ENCODE measurements at places on chromosomes 2 and 18.

- DNase-seq, result no peak
These were observed 1.6 kb downstream of the MROH2A start for GRCh38 chr2:233779722-233780121.

DNA sequence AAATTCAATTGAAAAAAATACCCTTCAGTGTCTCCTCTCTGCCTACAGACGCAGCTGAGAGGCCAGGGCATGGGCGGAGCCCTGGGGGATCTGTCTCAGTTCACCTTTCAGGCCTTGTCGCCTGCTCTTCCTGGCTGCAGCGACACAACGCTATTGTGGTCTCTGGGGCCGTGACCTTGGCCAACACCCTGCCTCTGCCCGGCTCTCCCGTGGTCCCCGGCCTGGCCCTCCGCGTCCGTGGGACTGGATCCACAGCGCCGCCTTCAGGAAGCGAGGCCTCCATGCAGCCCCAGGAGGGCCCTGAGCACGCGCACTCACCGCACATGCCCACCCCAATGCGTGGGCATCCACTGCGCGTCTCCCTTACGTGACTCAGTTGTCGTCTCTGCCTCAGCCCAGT lies 81.1 kb downstream of the MRPS9 start:
- peak; percentile 23 for DNase-seq

- DNase-seq, result peak; percentile 79
These were observed 26.1 kb downstream of the CDC42EP3 start for GRCh38 chr2:37645362-37645761.

DNA sequence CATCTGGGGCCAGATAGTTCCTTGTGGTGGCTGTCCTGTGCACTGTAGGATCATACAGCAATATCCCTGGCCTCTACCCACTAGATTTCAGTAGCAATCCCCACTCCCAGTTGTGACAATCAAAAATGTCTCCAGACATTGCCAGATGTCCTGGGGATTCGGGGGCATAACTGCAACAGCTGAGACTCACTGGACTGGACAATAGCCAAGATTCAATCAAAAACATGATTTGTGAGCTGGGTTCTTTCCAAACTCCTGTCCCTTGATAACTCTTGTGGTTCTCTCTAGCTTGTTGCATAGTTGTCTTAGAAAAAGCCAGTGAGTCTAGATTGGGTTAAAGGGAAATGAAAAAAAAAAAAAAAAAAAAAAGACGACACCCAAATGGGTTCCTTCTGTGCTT lies 293.4 kb downstream of the CELF4 start:
- no peak for DNase-seq

- peak; percentile 73 for DNase-seq
These were observed 2.3 kb downstream of the ZFP36L2 start for GRCh38 chr2:43224131-43224570.

DNA sequence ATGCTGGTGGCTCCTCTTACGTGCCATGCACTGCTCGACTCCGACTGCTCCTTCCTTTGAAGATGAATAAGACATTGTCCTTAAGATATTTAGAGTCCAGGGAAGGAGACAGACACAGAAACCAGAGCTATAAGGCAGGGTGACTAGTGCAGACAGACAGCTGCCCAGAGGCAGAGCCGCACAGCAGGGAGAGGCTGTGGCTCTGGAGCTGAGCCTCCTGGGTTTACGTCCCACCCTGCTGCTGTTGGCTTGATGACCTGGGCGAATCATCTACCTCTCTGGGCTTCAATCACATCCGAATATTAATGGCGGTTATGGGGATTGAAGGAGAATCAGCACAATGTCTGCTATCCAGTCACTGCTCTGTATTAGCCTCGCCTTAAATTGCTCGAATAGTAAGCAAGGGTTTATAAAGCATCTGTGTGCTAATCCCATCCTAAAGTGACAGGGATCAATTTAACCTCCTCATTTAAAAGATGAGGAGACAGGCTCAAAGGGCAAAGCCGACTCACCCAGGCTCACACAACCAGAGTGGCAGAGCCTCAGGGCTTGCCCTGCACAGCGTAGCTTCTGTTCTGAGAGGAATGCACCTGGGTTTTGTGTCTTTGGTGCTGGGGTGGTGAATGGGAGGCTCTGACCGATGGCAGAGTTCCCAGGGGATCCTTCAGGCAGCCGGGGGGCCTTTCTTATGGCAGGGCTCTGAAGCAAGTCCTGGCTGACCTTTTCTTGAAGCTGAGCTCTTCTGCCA lies 284.1 kb downstream of the MYCN start:
- DNase-seq, result no peak

DNA sequence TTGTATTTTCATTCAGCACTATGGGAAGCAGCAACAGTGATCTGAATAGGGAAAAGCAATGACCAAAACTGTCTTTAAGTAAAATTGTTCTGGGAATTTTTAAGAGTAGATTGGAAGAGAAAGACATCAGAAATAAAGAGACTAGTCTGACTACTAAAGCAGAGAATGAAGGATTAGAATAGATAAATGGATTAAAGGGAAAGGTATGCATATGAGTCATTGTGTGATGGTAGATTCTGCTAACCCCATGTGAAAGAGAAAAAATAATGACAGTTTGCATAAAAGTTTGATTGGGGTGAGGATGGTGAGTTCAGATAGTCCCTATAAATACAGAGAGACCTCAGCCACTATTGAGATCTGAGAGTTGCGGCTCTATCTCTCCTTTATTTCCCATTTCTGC lies 139.6 kb upstream of the DCC start:
- no peak for DNase-seq

DNA sequence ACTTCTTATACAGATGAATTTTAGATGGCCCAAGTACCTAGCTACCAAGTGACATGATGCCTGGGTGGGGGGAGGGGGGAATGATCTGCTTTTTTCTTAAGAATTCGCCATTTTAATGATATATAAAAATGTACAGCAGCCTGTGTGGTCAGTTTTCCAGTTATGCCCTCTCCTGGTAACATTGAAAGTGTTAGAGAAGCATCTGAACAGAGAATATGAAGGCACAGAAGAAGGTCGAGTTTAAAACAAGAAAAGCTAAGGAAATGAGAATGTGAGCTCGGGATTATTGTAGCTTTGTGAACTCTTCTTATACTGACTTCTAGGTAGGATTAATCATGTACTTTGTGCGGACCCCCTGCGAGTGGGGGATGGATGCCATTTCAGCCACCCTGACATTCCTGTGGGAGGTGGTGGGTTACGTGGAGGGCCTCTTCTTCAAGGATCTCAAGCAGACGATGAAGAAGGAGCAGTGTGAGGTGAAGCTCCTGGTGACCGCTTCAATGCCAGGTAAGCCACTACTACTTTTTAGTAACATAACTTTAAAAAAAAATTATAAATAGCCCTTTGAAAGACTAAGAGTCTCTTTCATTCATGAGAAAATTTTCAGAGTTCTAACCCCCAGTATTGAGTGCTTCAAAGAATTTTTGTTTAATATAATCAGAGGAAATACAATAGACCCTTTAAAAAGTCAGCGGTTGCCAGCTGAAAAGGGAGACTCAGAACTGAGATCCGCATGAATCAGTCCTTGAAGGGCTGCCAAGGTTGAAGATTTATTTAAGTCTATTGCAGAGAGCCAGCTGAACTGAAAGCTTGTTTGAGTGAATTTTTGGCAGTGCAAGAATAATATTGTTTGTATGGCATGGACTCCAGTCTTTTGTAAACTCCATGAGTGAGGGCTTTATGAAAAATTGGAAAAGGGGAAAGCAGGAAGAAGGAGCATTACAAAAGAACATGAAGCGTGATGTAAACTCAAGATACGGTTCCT lies 68.6 kb upstream of the RPE start:
- no peak for DNase-seq

GRCh38 chr2:131552871-131553270 lies 25.2 kb downstream of the CCDC74A start:
- DNase-seq, result no peak

GRCh38 chr18:71902482-71902881 lies 641.7 kb downstream of the CBLN2 start:
- no peak for DNase-seq

GRCh38 chr2:180046202-180046601 lies 39.1 kb upstream of the CWC22 start:
- DNase-seq, result no peak

DNA sequence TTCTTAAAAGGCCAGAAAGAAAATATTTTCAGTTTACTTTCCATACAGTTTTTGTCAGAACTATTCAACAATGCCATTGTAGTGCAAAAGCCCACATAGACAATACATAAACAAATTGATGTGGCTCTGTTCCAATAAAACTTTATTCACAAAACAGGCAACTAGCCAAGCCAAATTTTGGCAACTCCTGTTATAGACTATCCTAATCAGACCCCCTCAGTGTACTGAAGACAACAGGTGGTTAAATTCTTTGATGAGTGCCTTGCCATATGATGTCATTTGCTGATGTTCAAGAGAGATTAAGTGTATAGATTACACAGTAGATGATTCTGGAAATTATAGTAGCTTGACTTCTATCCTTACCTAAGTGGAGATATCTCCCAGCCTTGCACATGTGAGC lies 83.4 kb downstream of the FANCL start:
- DNase-seq, result no peak

DNA sequence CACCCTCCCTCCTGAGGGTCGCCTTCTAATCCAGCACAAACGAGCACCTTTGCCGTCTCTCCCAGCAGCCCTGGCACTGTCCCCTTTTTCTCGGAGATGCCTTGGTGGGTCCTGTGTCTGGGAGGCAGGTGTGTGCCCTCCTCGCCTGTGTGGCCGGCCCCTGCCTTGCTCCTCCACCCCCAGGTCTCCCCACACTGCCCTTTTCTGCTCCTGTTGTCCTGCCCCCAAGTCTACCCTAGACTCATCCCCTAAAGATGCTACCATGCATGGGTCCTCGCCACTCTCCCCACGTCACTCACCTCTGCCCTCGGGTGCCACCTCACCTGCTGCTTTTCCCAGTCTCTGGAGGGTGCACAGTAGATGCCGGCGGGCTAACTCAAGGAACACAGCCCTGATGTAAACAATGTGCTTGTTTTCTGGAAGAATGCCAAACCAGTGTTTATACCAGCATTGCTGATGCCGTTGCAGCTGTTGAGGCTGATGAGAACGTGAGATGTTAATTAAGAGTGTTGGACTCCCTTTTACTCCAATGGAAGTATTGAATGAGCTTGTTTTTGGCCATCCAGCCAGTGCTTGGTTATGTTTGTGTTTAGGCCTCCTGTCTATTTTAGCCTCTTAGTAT lies 223.1 kb downstream of the AGAP1 start:
- no peak for DNase-seq

- no peak for DNase-seq
These were observed 43.4 kb downstream of the RAB31 start for GRCh38 chr18:9751371-9752031.

DNA sequence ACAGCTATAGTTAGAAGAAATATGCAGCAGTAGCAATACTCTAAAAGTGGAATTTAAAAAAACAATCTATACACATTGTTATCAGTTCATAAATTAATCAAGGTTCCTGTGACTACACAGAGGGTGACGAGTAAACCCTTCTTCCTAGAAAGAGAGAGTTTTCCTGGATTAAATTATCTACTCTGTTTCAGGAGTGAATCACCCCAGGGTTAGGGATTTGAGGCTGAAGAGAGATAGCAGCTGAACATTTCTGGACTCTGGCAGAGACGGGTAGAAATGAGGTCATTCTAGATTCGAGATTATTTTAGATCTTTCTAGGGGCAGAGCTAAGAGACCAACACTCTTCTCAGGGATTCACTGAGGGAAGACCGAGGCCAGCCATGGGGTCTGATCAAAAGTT lies 38.8 kb upstream of the PMAIP1 start:
- no peak for DNase-seq

GRCh38 chr2:16152071-16152927 lies 211.9 kb downstream of the MYCN start:
- DNase-seq, result no peak

DNA sequence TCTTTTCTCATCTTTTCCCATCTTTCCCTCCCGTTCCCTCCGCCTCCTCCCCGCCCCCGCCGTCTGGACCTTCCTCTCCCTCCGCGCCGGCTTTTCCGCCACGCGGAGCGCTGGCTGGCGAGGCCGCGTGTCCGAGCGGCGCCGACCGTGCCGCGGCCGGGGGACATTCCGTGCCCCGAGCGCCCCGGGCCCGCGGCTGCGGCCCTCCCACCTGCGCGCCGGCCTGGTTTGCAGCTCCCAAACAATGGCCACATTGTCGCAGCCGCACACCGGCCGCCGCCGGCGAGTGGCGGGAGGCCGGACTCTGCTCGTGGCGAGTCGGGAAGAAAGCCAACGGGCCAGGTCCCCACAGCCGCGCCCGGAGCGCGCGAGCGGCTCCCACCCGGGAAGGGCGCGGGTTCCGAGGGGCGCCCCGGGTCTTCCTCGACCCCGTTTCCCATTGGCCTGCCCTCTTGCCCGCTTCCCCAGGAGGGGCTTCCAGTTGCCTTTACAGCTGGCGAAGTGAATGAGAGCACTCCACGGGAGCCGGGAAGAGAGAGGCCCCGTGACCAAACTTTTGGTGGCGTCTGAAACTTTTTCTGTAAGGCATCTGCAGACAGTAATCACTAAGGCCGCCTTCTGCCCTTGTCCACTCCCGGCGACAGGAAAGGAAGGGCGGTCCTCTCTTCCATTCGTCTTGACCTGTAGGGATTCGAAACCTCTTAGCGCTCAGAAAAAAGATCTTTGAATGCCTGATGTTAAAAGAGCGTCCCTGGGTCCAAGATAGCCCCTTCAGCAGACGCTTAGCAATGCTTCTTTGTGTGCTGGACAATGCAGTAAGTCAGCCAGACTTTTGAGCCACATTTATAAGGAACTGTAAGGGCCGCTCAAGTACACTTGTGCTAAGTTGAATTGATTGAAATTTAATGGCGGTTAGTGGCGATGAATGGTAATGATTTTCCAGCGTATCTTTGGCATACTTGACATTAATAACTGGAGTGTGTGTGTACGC lies 6.2 kb downstream of the GLI2 start:
- no peak for DNase-seq

- DNase-seq, result peak; percentile 85
These were observed 234.4 kb upstream of the EPAS1 start for GRCh38 chr2:46062637-46063412.

GRCh38 chr2:172231508-172231907 lies 128.8 kb upstream of the DLX2 start:
- no peak for DNase-seq

DNA sequence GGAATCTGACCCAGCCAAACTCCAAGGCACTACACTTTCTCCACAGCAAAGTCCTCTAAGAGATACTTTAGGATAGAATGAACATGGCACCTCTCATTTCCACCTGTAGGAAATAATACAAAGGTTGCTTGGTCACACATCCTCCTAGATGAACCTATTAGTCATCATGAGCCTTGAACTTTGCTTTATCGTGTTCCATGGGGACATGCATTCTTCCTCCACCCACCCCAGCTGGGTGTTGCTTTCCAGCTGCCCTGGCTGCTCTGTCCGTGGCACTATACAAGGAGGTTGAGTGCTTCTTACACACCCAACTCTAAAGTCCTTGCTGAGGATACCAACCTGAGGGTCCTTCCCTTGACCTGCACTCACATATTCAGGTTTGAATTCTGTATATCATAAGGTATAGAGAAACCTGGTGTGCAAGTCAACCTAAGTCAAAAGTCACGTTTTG lies 52.7 kb downstream of the SPRED2 start:
- DNase-seq, result no peak

DNA sequence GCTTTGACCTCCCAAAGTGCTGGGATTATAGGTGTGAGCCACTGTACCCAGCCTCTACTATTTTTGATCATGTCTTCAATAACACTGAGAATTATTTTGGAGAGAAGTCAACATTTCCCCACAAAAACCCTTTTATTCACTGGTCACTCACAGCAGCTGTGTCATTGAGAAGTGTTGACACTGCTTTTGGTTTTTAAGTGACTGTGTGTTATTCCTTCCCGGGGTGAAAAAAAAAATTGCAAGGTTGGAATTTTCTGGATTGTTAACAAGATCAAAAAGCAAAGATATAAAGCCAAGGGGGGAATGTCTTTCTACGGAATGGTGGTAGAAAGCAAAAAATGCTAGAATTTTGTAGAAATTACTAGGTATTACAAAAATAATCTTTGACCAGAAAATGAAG lies 61.5 kb downstream of the TANC1 start:
- DNase-seq, result no peak
